ENCODE measurements at places on chromosomes 16 and 17. TPM values are rescaled to one million over a fixed set of nuclear protein-coding genes. Genes with fewer than 3 reads are reported as not detected.

The MTSS2 gene
- 1.4 TPM for total RNA-seq

The NEUROD2 gene
- total RNA-seq, result not detected

The HOXB1 gene
- total RNA-seq, result not detected

The PRDM7 gene
- not detected for total RNA-seq

The PRRT2 gene
- 1.9 TPM for total RNA-seq

The CEP112 gene
- 0.57 TPM for total RNA-seq

The TNP2 gene
- not detected for total RNA-seq

The TBC1D16 gene
- 0.56 TPM for total RNA-seq

The RAB26 gene
- total RNA-seq, result not detected

The TBC1D28 gene
- total RNA-seq, result not detected

The CACNA1H gene
- 1.8 TPM for total RNA-seq

The TTYH2 gene
- 16.2 TPM for total RNA-seq

Data from naive thymus-derived CD4-positive, alpha-beta T cell (primary cell).